RPMI7951 (cell line): ENCODE measurements at places on chromosomes 5 and 9. TPM values are rescaled to one million over a fixed set of nuclear protein-coding genes. Genes with fewer than 3 reads are reported as not detected.

GRCh38 chr5:6193310-6193709 lies 185.0 kb downstream of the MED10 start:
- no peak for DNase-seq

DNA sequence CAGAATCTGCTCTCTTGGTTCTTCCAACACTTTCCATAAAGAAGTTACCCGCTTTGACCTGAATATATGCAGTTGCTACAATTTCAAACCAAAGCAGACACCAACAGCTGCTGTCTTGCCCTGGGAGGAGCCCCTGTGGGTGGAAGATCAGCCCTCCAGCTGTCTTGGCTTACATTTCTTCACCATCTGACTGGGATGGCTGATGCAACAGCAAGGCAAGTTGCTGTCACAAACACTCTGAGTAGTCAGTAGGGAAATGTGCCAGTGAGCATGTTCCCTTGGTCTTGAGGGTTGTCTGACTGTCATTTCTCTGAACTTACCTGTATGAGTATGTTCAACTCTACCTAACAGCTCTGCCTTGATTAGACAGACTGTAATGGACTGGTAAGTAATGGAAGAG lies 152.9 kb downstream of the SGCD start:
- peak; percentile 82 for DNase-seq

- no peak for DNase-seq
These were observed 97.2 kb downstream of the MVB12B start for GRCh38 chr9:126423916-126424185.

GRCh38 chr5:37448941-37449340 lies 69.8 kb downstream of the WDR70 start:
- no peak for DNase-seq

GRCh38 chr5:25029004-25029403 lies 384.2 kb upstream of the CDH10 start:
- DNase-seq: peak; percentile 1

DNA sequence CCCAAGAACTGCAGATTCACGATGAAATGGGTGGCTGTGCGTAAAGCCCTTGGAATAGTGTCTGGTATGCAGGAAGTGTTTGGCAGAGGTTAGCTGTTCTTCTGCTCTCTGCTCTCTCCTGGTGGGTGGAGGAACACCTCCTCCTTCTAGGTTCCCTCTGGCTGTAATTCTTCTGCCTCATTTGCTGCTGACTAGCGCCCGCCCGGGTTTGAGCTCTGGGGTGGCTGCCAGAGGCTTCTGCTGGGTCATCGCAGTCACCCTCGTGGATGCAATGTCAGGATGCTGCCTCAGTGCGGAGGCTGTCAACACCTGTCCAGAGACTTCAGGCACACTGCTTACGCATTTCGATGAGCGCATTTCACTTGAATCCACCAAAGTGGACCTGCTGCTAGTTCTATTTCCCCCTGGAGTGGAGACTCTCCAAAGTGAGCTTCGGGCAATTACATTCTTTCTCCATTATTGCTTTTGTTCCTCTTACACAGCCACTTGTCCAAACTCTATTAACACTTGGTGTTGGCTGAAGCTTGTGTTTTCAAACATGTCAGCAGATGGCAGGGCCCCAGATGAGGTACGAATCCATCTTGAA lies 11.7 kb downstream of the DOCK2 start:
- DNase-seq: peak; percentile 67

The ZNF618 gene
- 2.7 and 2.9 TPM in 2 replicates for total RNA-seq

The PROB1 gene
- total RNA-seq: 0.10 and 0.12 TPM in 2 replicates
